IMR-90 (cell line): ENCODE measurements at places on chromosomes 7 and 10. TPM values are rescaled to one million over a fixed set of nuclear protein-coding genes. Genes with fewer than 3 reads are reported as not detected.

DNA sequence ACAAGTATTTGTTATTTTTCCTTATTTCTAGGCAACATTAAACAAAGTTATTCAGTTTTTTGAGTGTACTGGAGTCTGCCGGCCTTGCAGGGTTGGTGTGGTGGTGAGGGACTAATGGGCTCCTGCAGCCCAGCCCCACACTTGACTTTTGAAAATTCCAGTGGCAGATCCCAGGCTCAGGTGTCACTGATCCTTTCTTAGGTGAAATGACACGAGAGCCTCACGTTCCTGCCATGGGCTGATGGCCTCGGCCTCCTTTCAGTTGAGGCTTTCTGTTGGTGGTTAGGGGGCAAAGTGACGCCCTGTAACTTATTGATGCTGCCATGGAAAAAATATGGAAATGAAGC is 117.9 kb downstream of the NKX6-2 start:
- H3K27me3 ChIP-seq: no peaks in the 10 kb centered on the region
- DNase-seq: no peak
- no peaks in the 10 kb centered on the region for H3K36me3 ChIP-seq
- no peak overlapping the region for H3K4me3 ChIP-seq

DNA sequence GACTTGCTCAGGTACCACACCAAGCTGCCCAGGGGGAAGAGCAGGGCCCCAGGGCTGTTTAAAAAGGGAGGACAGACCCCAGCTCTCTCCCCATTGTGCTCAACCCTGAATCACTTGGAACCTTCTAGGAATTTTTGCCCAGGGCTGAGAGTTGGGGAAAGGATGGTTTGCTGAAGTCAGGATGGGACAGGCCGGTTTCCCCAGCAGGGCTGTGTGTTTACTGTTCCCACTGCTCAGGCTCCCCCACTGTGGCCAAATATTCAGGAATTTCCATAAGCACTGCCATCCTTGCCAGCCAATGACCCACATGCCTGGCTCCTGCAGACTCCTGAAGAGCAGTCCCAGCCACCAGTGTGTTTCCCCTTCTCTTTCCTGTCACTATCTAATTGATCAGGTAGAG is 120.7 kb downstream of the WDFY4 start:
- no peaks in the 10 kb centered on the region for H3K36me3 ChIP-seq
- H3K4me3 ChIP-seq: no peak overlapping the region
- no peak overlapping the region for H3K27ac ChIP-seq
- DNase-seq: no peak

DNA sequence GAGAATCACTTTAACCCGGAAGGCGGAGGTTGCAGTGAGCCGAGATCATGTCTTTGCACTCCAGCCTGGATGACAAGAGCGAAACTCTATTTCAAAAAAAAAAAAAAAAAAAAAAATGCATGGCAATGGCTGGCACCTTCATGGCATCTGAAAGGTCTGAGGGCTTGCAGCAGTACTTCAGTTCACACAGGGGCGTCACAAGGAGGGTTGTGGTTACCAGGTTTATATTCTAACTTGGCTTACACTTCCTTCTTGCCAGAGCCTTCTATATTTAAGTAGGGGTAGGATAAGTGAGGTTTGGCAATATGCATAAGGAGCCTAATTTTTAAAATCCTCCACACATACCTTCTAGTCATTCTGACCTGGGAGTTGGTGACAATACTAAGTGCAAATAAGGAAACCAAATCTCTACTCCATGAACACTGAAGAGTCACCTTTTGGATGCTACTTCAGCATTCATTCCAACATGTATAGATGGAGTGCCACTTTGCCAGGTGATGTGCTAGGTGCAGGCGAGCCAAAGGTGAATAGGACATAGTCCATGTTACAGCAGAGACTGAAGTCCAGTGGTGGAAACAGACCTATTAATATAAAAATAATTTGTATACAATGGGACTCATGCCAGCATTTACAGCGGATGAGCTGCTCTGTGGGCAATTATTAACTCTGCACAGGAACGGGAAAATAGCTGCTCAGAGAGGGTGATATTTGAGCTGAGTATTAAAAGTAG is 57.8 kb upstream of the PDCD4 start:
- H3K36me3 ChIP-seq: no peaks in the 10 kb centered on the region
- H3K4me3 ChIP-seq: no peak overlapping the region
- peaks cover 15% of the 10 kb centered on the region for H3K27me3 ChIP-seq
- H3K4me1 ChIP-seq: no peaks in the 10 kb centered on the region
- H3K27ac ChIP-seq: no peak overlapping the region

- H3K4me3 ChIP-seq: no peak overlapping the region
- H3K27ac ChIP-seq: no peak overlapping the region
- H3K36me3 ChIP-seq: no peaks in the 10 kb centered on the region
- H3K27me3 ChIP-seq: no peaks in the 10 kb centered on the region
- DNase-seq: no peak
Measured at GRCh38 chr7:118452128-118452527, 227.6 kb downstream of the ANKRD7 start.

- H3K4me1 ChIP-seq: no peaks in the 10 kb centered on the region
- H3K27me3 ChIP-seq: no peaks in the 10 kb centered on the region
- no peak overlapping the region for H3K27ac ChIP-seq
- no peaks in the 10 kb centered on the region for H3K36me3 ChIP-seq
Measured at GRCh38 chr7:147833970-147834369, 756.6 kb upstream of the C7orf33 start.

GRCh38 chr7:157565201-157565626 is 228.4 kb downstream of the DNAJB6 start:
- no peak for DNase-seq
- no peak overlapping the region for H3K27ac ChIP-seq
- H3K4me1 ChIP-seq: no peaks in the 10 kb centered on the region
- H3K27me3 ChIP-seq: no peaks in the 10 kb centered on the region
- no peak overlapping the region for H3K4me3 ChIP-seq

The RSPH10B2 gene
- not detected in 2 replicates for total RNA-seq

The RELN gene
- total RNA-seq: 19.4 and 23.7 TPM in 2 replicates
